Smooth muscle cell of bladder (primary cell): ENCODE measurements at places on chromosomes 4 and X. TPM values are rescaled to one million over a fixed set of nuclear protein-coding genes. Genes with fewer than 3 reads are reported as not detected.

ZNF185 gene
- 0.37 and 0.43 TPM in 2 replicates for total RNA-seq

WWC2 gene
- 26.3 and 31.2 TPM in 2 replicates for total RNA-seq

GPRASP3 gene
- total RNA-seq, result 3.7 and 5.0 TPM in 2 replicates

DNAAF6 gene
- total RNA-seq, result not detected in 2 replicates

MEPE gene
- total RNA-seq, result not detected in 2 replicates

USO1 gene
- total RNA-seq, result 118 and 130 TPM in 2 replicates

GAGE13 gene
- not detected in 2 replicates for total RNA-seq

HTR2C gene
- total RNA-seq, result under 0.01 TPM in 2 replicates

FGFBP2 gene
- total RNA-seq, result not detected in 2 replicates

TRIM61 gene
- 2.1 and 2.6 TPM in 2 replicates for total RNA-seq

NDUFA1 gene
- total RNA-seq, result 144 and 150 TPM in 2 replicates

ELF4 gene
- total RNA-seq, result 8.0 and 9.1 TPM in 2 replicates

AFF1 gene
- total RNA-seq, result 8.4 and 9.9 TPM in 2 replicates

SHOX gene
- not detected in 2 replicates for total RNA-seq

BEND4 gene
- 0.09 TPM in 1 of 2 replicates, not detected in the other for total RNA-seq

XK gene
- under 0.01 TPM in 2 replicates for total RNA-seq
